ENCODE measurements at places on chromosomes 13 and 19. TPM values are rescaled to one million over a fixed set of nuclear protein-coding genes. Genes with fewer than 3 reads are reported as not detected.

Gene PEPD
- total RNA-seq: 53.1 TPM

Gene GRK1
- 0.44 TPM for total RNA-seq

Gene DHX34
- total RNA-seq: 9.7 TPM

Gene TSPAN16
- not detected for total RNA-seq

Gene DAND5
- total RNA-seq: 0.06 TPM

Gene PEG3
- total RNA-seq: 0.32 TPM

Gene PTH2
- not detected for total RNA-seq

Gene NKG7
- total RNA-seq: not detected

Gene ELOF1
- 13.3 TPM for total RNA-seq

Gene ZNF675
- total RNA-seq: 5.2 TPM

Gene ZNF296
- 0.13 TPM for total RNA-seq

Gene ANGPTL8
- total RNA-seq: not detected

Gene RNASEH2B
- 27.5 TPM for total RNA-seq

Gene CYP4F8
- not detected for total RNA-seq

Gene EVI5L
- total RNA-seq: 11.0 TPM

Gene ZIC5
- total RNA-seq: not detected

Gene PLVAP
- total RNA-seq: 11.8 TPM

Gene ZNF69
- 4.5 TPM for total RNA-seq

Gene PDE4A
- 1.1 TPM for total RNA-seq

Gene LGALS7B
- not detected for total RNA-seq

Gene SGTA
- total RNA-seq: 38.5 TPM

Gene PRTN3
- total RNA-seq: not detected

Gene MEIS3
- 0.13 TPM for total RNA-seq

Gene MRI1
- 26.1 TPM for total RNA-seq

Gene SIGLEC12
- total RNA-seq: not detected

Gene MEIOSIN
- not detected for total RNA-seq

Gene ETFB
- 77.5 TPM for total RNA-seq

Gene FBN3
- total RNA-seq: under 0.01 TPM
